ENCODE measurements at places on chromosomes 4 and X. TPM values are rescaled to one million over a fixed set of nuclear protein-coding genes. Genes with fewer than 3 reads are reported as not detected.

- DNase-seq, result no peak
Observed at GRCh38 chrX:115229337-115230003, 4.4 kb downstream of the LRCH2 start.

The GPRASP3 gene
- 3.1 TPM for total RNA-seq

- no peak for DNase-seq
Observed at GRCh38 chr4:97015301-97015700, 1128.0 kb downstream of the STPG2 start.

DNA sequence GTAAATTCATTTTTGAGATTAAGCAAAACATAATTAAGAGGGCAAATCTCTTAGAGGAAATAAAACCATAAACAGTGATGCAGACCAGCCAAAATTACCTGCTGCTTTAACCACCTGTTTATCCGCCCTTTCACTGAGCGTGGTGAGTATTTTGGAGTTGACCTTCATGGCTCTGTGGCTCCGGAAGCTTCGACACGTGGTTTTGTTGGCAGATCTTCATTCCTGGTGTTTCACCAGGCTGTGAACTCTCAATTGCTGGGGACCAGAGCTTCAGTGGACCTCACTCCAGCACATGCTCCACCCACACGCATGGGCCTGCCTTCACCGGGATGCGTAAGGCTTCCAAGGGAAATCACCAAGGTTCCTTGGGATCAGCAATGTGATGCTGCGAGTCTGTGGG is 83.8 kb downstream of the FHDC1 start:
- DNase-seq, result no peak

DNA sequence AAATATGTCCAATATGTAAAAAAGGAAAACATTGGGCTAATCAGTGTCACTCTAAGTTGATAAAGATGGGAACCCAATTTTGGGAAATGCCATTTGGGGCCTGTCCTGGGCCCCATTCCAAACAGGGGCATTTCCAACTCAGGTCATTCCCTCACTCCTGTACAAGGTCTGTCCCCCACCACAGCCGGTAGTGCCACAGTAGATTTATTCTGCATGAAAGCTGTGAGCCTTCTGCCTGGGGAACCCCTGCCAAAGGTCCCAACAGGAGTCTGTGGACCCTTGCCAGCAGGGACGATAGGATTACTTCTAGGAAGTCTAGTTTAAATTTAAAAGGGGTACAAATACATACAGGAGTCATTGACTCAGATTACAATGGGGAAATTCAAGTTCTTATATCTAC is 317.6 kb upstream of the GNPDA2 start:
- DNase-seq, result no peak

GRCh38 chr4:11182586-11183355 is 245.9 kb downstream of the HS3ST1 start:
- no peak for DNase-seq

- no peak for DNase-seq
Observed at GRCh38 chr4:81804849-81805248, 333.1 kb upstream of the RASGEF1B start.

DNA sequence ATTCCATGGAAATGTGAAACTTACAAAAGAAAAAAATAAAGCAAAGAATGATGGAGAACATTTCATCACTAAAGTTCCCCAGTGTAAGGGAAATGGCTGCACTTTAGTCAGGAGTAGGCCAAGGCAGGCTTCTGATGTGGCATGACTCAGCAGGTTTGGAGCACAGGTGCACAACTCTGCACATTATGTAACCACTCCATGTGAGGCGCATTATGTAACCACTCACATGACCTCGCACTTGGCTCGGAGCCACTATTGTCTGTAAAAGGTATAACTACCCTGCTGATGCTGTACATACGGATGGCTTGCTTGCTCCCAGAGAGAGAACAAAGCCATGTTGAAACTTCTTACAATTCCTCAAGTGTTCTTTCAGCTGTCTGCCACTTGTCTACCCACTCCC is 727.6 kb downstream of the TRAM1L1 start:
- DNase-seq, result no peak

DNA sequence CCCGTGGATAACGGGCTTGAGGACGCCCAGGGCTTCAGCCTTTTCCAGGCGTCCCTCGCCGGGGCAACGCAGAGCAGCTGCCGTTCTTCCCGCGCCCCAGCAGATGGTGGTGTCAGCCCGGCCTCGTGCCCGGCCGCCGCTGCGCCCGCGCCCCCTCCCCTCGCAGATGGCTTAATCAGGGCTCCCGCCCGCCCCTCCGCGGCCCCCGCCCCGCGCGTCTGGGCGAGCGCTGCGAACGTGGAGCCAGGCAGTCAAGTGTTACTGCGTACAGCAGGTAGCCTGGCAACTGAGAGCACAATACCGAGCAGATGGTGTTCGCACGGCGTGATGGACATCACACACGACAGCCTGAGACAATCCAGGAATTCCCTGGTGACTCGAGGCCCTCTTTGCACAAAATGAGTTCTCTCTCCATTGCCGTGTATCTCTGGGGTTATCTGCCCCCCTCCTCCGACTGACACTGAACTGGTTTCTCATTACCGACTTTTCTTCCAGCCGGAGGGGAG is 69.3 kb downstream of the MGST2 start:
- DNase-seq, result peak; percentile 60

DNA sequence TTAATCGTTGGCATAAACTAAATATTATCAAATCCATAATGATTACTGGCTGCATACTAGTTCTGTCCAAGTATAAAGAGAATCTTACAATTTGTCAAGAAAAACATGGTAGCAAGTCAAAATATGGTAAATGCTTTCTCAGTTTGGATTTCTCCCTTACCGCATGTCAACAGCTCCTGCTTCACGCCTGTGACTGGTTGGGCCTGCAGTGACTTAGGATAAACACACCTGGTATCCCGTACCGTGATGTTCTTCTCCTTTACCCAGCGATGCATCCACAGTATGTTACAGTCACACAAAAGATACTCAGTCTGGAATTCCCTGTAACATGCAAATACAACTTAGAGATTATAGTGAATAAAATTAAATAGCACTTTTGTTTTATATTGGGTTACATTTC is 71.1 kb downstream of the ADGRA3 start:
- DNase-seq, result no peak

DNA sequence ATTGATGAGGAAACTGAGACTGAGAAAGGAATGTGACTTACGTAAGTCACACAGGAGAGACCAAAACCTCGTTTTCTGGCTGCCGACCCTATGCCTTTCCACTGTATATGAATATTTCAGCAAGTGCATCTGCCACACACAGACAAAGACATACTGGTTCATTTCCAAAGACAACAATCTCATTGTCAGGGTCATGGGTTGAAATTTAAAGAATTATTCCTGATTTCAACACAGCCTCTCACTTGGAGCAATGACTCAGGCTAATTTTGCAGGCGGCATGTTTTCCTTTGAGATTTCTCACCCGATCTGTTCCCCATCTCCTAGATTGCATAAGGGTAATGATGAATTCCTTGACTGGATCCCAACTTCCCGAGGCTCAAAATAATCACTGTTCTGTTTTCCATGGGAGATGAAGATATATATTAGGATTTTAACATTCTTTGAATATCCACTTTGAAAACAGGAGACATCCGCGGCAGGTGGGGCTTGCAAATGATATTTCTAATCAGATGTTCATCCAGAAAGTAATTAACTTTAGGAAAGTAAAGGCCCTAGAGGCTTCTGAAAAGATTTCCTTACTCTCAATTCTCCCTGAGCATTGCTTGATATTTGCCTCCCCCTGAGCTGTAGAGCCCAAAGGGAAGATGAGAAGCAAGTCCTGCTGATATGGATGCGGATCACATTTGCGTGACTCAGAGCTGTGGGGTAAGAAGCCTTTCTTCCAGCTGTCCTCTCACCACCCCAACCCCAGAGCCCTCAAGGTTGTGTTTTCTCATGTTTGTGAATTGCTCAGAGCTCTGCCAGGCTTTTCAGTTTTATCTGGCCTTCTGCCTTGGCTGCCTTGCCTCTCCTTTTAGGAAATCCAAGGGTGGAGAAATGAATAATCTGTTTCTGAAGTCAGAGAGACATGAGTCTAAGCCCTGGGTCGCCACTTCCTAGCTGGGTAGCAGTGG is 361.1 kb upstream of the BOD1L1 start:
- no peak for DNase-seq

The SRPX2 gene
- 327 TPM for total RNA-seq

GRCh38 chrX:30930143-30930542 is 41.1 kb upstream of the TAB3 start:
- DNase-seq, result no peak

- DNase-seq, result no peak
Observed at GRCh38 chr4:99054428-99054994, 34.1 kb downstream of the ADH5 start.

The CTAG1B gene
- total RNA-seq, result not detected

The PRRG3 gene
- 1.2 TPM for total RNA-seq

The F11 gene
- total RNA-seq, result not detected

The GLRA2 gene
- total RNA-seq, result not detected

- DNase-seq, result no peak
Observed at GRCh38 chrX:103730147-103730795, 19.6 kb downstream of the TMEM31 start.

DNA sequence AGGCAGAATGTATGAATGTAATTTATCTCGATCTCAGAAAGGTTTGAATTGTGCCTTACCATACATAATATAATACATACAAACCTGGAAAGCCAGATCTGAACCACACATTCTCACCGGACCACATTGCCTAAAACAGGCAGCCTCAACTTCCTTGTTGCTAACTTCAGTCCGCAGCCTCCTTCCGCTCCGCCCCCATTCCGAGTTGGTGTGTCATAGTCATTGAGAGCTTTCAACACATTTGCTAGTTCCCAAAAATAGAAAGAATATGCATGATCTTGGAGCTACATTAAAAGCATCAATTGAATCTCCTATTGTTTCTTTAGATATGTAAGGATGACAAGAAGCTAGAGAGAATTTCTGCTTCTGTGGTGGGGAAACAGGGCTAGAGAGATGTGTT is 127.2 kb downstream of the ARHGEF9 start:
- no peak for DNase-seq

- DNase-seq, result no peak
Observed at GRCh38 chr4:161577579-161578301, 586.1 kb downstream of the FSTL5 start.

The CLDN2 gene
- 0.24 TPM for total RNA-seq

The OPRPN gene
- not detected for total RNA-seq

The GRIA2 gene
- not detected for total RNA-seq

DNA sequence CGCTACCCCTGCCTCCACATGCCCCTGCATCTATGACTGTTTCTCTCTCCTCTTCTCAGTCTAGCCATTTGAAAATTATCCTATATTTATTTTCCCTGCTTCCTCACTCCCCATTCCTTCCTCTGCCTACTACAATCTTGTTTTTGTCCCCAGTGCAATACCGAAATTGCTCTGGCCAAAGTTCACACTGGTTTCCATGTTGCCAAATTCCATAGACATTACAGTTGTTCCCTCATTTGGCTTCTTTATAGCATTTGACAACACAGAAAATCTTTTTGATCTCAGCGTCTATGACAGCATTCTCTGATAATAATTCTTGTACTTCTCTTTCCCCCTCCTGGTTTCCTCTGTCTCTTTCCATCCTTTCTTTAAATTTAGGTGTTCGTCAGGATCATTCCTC is 99.4 kb downstream of the GPR82 start:
- no peak for DNase-seq

The SH3RF1 gene
- total RNA-seq, result 28.5 TPM

GRCh38 chr4:138796761-138797160 is 218.8 kb upstream of the NOCT start:
- DNase-seq, result no peak
